ENCODE measurements at places on chromosomes 16 and 17.

DNA sequence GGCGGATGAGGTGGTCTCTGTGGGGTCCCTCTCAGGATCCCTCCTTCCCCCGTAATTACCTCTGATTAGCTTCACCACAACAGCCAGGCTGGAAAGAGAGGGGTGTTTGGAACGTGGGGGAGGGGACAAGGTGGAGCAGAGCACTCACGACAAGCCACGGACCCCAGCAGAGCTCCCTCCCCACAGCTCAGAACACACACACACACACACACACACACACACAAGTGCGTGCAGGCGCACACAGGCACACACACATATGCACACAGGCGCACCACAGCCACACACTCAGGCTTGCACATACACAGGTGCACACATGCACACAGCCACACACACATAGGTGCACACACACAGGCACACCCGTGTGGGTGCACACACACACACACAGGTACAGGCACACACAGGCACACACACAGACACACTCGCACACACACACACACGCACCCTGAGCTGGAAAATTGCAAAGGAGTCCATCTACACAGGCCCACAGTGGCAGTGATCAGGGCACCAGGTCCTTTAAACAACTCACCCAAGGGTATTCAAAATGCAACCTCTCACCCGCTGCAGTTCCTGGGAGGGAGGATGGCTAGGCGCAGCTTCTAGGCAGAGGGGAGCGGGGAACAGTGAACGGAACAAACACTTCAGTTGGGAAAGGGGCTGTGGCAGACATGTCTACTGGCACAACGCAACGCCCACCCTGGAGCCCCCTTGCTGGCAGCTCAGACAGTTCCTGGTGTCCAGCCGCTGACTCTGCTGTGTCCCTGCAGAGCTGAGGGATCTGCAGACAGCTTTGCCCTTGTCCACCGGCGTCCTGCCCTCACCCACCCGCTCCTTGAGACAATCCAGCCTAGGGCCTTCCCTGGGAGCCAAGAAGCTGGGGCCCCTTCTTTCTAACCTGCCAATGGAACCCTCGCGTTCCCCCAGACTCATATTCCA lies 59.9 kb upstream of the DLX4 start:
- DNase-seq: no peak

DNA sequence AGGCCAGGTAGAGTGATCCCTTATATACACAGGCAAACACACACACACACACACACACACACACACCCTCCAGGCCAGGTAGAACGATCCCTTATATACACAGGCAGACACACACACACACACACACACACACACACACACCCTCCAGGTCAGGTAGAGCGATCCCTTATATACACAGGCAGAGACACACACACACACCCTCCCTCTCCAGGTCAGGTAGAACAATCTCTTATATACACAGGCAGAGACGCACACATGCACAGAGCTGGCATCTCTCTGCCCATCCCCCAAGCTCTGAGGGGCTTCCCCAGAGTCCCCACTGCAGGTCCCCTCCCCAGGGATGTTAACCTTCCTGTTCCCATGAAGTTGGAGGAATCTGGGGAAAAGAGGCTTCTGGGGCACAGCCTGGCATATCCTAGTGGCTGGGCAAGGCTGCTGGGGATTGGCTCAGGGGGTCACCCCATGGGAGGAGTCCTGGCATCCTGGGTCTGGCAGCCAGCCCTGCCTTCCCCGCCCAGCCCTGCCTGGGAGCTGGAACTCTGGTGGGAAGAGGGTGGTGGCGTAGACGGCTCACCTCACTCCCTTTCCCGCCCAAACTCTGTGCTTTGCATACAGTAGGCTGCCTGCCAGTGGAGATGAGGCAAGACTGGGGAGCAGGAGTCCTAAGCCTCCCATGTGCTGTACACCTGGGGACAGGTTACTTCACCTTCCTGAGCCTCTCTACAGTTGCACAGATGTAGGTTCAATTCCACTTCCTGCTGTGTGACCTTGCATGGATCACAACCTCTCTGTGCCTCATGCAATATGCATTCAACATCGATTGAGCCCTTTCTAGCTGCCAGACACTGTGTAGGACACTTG lies 41.8 kb downstream of the TEKT5 start:
- no peak for DNase-seq

DNA sequence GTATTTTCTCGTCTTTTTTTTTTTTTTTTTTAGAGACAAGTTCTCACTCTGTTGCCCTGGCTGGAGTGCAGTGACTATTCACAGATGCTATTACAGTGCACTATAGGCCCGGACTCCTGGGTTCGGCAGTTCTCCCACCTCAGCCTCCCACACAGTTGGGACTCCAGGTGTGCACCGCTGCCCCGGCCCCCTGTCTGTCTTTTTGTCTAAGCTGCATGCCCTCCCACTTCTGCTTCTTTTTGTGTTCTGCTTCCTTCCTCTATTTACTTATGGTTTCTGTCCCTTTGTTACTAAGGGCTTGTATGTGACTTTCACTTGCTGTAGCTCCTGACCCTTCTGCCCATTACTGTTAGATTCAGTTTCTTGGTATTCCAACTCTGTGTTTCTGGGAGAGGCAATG lies 20.5 kb downstream of the SLC7A6 start:
- no peak for DNase-seq

GRCh38 chr16:29806641-29807425 lies 504 bp downstream of the MAZ start:
- peak; percentile 64 for DNase-seq

DNA sequence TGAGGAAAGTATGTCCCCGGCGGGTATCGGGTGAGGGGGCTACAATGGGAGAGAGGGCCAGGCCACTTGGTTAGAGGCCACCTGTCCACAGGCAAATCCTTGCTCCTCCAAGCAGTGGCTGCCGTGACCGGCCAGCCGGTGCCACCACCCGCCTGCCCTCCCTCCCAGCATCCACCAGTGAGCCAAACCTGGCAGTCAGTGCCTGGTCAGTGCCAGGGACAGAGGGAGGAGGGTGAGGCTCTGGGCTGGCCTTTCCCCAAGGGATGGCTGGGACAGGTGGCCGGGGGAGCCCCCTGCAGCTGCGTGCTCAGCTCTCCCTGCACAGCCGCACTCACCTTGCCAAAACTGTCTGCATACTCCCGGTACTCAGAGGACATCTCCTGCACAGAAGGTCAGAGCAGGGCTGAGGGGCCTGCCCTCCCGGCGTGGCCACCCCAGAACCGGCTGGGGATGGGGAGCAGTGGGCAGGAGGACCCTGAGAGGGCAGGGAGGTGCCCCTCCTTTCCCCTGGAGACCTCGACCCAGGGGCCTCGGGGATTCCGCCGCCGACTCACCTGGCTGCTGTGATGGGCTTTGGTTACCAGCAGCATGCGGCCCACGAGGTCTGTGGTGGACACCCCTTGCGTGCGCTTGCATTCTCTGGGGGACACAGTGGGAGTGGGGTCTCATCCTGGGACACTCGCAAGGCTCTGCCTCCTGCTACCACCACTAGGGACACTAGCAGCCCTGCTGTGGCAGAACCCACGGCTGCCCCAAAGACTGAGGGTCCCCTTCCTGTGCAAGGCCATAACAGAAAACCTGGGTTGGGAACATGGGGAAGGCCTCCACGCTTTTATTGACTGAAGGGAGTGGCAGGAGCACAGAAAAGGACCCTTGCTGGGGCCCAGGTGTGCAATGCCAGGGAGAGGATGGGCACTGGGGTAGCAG lies 3.7 kb downstream of the PCYT2 start:
- DNase-seq: no peak

GRCh38 chr16:24611310-24611709 lies 71.9 kb downstream of the RBBP6 start:
- DNase-seq: no peak

GRCh38 chr16:87506423-87507350 lies 13.9 kb upstream of the ZCCHC14 start:
- no peak for DNase-seq

- DNase-seq: no peak
Observed at GRCh38 chr16:13143551-13143950, 242.2 kb downstream of the SHISA9 start.

Measured in astrocyte of the spinal cord (primary cell).